ENCODE measurements at places on chromosomes 2 and 18.

- no peak for DNase-seq
These were observed 1224.8 kb downstream of the SUCLG1 start for GRCh38 chr2:83234246-83234645.

DNA sequence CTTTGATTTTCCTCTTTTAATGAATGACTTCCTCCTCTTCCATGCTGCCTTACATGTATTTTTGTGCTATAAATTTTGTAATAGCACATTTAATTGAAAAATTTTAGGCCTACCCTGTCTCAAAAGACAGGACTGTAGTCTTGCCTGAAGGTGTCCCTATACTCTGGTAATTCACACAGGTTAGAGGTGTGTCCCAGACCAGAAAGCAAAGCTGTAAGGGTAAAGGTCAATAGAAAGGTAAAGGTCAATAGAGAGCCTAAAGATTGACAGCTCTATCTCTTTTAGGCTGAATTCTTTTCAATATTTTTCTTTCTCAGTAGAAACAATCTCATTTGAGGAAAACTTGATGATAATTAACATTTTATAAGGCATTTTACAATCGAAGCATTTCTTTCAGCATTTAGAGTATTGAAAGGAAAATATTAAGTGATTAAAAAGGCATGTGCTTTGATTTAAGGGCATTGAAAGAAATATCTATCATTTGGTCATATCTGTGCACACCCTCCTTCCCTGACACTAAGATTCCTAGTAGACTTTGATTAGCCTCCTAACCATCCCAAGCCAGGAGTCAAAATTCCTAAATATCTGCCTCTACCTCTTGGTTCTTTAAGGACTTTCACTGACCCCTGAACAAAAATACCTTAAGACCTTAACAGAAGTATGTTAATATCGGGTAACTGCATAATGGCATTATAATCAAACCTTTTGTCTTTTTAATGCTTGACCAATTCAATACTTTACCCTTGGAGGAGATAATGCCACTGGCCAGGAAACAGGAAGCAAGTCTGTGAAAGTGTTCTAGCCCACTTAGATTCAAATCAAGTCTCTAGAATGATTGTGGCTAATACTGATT, 161.8 kb upstream of the DTNA start:
- no peak for DNase-seq

DNA sequence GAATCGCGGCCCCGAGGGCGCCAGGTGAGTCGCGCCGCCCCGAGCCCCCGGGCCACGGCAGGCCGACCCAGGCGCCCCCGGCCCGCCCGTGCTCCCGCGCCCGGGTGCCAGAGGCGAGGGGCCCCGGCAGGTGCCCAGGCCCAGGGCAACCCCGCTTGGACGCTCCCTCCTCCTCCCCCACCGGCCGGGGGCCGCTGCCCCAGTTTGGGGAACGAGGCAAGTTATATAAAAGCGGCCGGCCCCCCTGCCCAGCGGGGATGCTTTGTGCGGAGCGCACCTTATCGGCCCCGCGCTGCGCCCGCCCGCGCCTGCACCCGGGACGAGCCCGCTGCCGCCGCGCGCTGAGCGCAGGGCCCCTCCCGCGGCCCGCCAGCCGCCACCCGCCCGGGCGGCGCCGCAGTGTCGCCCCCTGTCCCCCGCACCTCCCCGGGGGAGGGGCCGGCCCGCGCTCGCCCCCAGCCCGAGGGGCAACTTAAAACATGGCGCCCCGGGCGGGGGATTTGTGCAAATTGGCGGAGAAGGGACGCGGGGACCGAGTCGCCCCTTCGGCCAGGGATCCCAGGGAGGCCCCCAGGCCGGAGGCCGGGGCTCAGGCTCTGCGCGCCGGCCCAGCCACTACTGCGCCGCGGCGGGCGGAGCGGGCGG, 639 bp downstream of the EPB41L3 start:
- no peak for DNase-seq

- no peak for DNase-seq
These were observed 13.7 kb downstream of the RND3 start for GRCh38 chr2:150473767-150474166.

GRCh38 chr2:203744091-203744490, 37.7 kb downstream of the CD28 start:
- DNase-seq = no peak

GRCh38 chr2:217864963-217865772, 137.6 kb downstream of the TNS1 start:
- no peak for DNase-seq

- no peak for DNase-seq
These were observed 185.1 kb downstream of the LOXHD1 start for GRCh38 chr18:46471809-46472498.

GRCh38 chr2:223102450-223102849, 50.5 kb downstream of the KCNE4 start:
- DNase-seq = no peak

GRCh38 chr2:55482186-55482884, 37.2 kb upstream of the CFAP36 start:
- no peak for DNase-seq

- no peak for DNase-seq
These were observed 585.5 kb downstream of the CBLN2 start for GRCh38 chr18:71958605-71959004.

DNA sequence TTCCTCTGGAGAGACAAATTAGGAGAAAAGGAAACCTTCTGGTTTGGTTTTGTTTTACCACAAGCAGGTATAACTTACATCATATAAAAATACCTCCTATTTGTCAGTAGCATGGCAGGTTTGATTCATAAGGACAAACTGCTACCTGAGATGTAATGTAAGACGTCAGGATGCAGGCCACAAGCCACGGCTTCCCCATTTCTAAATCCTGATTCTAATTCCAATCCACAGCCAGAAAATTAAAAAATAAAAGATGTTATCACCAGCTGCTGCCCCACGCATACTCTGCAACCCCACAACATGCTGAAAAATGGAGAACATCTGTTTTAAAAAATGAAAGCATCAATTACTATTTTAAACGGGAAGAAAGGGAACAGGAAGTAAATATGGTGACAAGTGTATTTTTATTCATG, 197.6 kb downstream of the BCL11A start:
- no peak for DNase-seq

- no peak for DNase-seq
These were observed 166.5 kb downstream of the ASB1 start for GRCh38 chr2:238593236-238593635.

DNA sequence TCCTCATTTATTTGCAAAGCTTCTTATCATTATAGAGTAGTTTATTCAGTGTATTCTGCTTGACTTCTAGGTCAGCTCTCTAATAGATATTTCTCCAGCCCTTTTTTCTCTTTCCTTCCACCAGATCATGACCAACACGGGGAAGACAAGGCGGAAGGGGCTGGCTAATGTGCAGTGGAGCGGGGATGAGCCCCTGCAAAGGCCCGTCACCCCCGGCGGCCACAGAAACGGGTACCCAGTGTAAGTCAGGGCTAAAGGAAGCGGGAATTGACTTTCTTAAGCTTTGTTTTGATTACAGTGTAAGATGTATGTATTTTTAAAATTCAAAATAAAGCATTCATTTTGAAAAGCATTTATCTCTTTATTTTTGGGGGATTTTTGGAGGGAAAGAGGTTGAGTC, 50.7 kb upstream of the B3GNT7 start:
- DNase-seq = no peak

DNA sequence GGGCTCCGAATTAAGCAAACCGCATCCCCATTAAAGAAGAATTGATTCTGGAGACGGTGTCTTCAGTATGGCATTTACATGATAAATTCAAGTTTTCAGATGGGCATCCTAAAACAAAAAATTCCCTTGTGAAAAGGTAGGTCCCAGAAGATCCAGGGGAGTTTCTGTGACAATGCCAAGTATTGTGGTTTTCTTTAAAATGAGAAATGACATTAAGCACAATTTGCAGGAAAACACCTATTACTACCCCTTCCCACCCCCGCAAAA, 689 bp upstream of the YWHAQ start:
- no peak for DNase-seq
